WERI-Rb-1 (cell line): ENCODE measurements at places on chromosomes 11 and 22.
A peak's percentile ranks its signal among the peaks of the same experiment; 100 is the strongest.

DNA sequence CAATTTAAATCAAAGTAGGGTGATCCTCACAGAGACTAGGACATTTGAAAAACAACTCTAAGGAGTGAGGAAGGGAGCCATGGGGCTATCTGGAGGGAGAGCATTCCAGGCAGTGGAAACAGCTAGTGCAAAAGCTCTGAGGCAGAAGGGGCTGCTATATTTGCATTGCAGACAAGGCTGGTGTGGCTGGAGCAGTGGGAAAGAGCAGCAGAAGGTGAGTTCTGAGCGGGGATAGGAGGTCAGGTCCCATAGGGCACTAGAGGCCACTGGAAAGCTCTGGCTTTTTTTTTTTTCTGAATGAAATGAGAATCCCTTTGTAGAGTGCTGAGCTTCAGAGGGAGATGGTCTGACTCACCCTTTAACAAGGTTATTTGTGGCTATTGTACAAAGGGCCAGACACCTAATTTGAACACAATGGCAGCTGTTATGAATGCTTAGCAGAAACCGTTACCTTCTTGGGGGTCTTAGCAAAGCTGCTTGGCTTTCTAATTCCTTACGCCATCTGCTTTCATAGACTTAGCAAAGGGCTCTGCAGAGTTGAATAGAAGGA lies 291.6 kb downstream of the BUD13 start:
- DNase-seq, result peak; percentile 87

GRCh38 chr11:69501891-69502860 lies 20.7 kb downstream of the LINC01488 start:
- no peak for DNase-seq

GRCh38 chr11:41116970-41117369 lies 342.5 kb downstream of the LRRC4C start:
- no peak for DNase-seq

DNA sequence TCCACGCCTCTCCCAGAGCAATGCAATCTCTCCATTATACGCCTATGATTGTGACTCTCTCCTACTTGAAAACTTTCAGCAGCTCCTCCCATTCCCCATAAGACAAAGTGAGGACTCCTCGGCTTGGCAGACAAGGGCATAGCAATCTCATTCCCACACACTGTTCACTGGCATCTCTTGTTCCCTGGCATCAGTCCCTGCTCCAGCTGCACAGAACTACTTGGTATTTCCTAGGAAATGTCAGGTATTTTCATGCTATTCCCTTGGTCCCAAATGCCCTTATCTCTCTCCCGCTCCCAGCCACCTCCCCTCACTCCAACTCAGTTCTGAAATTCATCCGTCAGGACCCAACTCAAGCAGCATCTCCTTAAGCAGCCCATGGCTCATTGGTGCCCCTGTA lies 28.4 kb downstream of the TMPRSS5 start:
- DNase-seq, result no peak

- no peak for DNase-seq
Measured at GRCh38 chr22:19658967-19659804, 55.1 kb upstream of the SEPTIN5 start.

DNA sequence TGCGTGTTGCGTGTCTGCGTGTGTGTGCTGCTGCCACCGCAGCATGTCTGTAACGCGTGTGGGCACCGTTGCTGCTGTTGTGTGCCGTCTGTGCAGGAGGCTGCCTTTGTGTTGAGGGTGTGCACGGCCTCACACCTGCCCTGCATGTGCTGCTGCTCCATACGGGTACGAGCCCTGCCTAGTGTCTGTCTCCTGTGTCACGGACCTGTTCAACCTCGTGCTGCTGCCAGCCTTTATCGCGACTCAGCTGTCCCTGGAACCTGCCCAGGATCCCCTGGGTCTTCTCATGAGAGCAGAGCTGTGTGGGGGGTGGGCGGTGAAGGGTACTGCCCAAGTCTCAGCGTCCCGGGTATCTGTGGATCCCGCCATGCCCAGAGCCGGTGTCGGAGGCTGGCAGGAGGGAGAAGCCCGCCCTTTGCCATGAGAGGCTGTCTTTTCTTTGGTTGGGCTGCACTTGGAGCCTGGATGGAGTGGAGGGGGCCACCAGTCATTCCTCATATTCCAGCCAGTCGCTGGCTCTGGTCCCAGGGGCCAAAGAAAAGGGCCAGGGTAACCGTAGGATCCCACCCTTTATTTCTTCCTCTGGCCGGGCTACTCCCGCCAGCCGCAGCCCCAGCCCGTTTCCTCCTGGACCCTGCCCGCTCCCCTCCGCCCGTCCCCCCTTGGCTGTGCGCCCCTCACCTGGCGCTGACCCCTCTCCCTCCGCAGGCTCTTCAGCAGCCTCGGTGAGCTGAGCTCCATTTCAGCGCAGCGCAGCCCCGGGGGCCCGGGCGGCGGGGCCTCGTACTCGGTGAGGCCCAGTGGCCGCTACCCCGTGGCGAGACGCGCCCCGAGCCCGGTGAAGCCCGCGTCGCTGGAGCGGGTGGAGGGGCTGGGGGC lies 7.8 kb upstream of the ACR start:
- peak; percentile 8 for DNase-seq

DNA sequence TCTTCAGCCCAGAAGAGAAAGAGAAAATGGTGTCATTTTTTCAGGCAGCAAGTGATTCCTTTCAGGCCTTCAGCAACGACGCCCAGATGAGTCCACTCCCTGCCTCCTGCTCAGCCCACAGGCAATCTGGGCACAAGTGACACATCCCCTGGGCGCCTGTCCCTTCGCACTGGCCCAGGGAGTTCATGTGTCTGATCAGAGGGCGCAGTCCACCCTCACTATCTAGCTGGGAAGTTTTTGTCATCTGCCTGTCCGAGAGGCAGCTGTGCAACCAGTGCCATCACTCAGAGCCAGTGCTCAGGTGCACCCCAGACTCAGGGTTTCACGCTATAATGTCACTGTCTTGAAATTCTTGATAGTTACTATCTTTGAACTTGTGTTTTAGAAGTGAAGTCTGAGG lies 1.4 kb upstream of the KCNQ1OT1 start:
- DNase-seq, result no peak

GRCh38 chr11:35090125-35090524 lies 48.8 kb upstream of the CD44 start:
- no peak for DNase-seq

GRCh38 chr11:2799881-2800654 lies 85.5 kb downstream of the CDKN1C start:
- peak; percentile 4 for DNase-seq

DNA sequence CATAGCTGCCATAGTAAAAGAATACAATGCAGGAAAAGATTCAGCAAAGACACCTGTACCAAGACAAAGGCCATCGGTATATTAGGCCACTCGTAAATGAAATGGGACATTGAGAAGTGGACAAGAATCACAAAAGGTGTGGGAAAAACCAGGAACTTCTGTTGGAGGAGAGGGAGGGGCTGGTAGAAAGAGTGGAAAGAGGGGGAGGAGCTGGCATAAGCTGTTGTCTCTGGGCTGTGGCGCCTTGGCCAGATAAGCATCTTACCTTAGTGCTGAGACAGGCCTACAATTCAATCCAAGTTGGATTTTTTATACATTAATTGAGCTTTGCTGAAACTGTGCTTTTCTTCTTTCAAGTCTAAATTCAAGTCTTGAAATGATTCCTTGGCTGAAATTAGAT lies 37.1 kb downstream of the ZNF202 start:
- peak; percentile 78 for DNase-seq

DNA sequence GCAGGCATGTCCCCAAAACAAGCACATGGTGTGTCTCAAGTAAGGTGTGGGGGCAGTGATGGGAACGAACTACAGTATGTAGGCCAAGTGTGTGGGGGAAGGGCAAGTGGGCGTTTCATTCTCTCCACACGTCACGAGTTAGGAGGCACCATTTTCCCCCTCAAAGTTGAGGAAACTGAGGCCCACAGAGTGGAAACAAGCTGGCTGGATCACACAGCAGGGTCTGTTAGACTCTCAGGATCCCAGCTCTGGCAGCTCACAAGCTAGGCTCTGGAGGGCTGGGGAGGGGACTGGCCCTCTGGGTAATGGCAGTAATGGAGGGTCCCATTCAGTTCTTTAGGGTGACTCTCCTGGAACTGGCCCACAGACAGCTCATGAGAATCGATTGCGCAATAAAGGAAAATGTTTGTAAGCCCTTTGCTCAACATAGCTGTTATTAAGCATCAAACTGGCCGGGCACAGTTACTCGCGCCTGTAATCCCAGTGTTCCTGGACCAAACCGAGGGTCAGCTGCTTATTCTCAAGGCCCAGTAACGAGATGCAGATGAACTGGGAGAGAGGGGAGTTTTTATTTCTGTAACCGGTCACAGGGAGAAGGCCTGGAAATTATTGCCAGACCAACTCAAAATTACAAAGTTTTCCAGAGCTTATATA lies 24.1 kb upstream of the TUB start:
- no peak for DNase-seq

DNA sequence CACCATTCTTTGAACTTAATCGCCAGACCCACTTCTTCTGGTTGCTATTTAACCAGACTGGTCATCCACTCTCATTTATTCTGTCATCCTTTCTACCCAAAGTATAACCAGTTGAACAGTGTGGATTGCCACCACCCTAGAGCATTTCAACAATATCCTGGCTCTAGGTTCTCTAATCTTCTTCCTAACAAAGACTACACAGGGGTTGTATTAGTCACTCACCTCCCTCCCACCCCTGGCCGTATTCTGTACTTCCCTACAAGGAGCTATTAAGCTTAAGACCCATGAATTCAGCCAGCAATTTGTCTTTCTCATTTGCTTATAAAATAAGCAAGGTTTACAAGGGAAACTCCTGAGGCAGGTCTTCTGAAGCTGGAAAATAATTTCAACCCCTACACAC lies 46.9 kb upstream of the CEP126 start:
- DNase-seq, result no peak

DNA sequence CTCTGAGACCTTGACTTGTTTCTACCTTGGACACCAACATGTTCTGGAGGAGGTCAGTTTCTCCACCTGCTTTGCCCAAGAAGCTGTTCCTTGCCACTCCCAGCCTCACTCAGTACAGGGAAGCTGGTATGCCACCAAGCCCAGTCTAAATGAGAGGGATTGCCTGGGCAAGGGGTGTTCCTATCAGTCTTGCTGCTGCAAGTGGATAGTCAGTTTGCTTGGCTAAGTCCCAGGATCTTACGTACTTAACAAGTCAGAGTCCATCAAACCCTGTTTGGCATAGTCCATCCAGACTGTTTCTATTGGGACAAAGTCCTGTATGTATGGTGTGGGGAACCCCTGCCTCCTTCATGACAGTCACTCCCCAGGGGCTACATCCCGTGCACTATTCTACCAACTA lies 66.6 kb downstream of the RPL27A start:
- DNase-seq, result no peak

DNA sequence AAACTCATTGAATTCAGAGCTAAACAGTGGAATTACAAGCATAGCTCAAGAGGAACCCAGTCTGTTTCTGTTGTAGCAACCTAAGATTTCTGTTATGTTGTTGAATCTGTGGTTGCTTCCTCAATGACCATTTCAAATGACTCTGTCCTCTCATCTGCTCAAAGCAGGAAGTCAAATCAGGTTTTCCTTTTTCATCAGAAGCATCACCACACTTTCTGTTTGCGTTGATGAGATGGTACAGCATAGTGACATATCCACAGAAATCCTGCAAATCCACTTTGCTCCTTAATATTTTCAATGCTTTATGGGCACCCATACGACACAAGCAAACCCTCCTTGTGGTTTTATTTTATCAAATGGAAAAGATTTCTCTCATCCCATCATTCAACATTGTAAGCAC lies 12.6 kb upstream of the UCP2 start:
- DNase-seq, result no peak

GRCh38 chr22:44995105-44995514 lies 14.7 kb downstream of the PHF21B start:
- DNase-seq, result no peak

- DNase-seq, result peak; percentile 59
Measured at GRCh38 chr11:46489656-46490560, 98.3 kb upstream of the CHRM4 start.

- DNase-seq, result no peak
Measured at GRCh38 chr11:67656278-67656922, 5.9 kb upstream of the ACY3 start.

- DNase-seq, result no peak
Measured at GRCh38 chr22:46010951-46011626, 34.1 kb upstream of the WNT7B start.
